ENCODE measurements at places on chromosomes 3 and 15. TPM values are rescaled to one million over a fixed set of nuclear protein-coding genes. Genes with fewer than 3 reads are reported as not detected.
A peak's percentile ranks its signal among the peaks of the same experiment; 100 is the strongest.

DNA sequence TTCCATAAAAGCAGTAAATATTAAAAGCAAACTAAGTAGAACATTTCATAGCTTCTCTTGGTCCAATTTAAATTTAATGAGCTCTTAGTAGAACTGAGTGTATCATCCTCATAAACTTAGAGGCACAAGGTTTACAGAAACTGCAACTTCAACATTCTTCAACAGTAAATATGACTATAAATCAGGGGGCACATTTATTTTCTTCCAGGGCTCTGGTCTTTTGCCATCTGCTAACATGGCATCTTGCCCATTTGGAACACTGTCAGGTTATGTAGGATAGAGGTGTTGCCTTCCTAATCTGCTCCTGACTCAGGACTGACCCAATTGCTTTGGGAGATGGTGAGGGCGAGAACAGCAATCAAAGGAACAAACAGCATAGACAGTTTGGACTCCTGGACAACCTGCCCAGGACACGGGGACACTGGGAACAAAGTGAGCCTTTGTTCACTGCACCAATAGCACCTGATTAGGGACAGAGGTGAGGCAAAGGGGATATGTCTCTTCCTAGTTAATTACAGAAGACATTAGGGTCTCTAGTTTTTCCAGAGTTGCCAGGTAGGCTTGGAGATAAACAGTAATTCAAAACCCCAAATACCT lies 610.2 kb upstream of the ROBO2 start:
- no peak for DNase-seq

GRCh38 chr3:172520301-172520831 lies 2.9 kb downstream of the TNFSF10 start:
- DNase-seq = no peak

DNA sequence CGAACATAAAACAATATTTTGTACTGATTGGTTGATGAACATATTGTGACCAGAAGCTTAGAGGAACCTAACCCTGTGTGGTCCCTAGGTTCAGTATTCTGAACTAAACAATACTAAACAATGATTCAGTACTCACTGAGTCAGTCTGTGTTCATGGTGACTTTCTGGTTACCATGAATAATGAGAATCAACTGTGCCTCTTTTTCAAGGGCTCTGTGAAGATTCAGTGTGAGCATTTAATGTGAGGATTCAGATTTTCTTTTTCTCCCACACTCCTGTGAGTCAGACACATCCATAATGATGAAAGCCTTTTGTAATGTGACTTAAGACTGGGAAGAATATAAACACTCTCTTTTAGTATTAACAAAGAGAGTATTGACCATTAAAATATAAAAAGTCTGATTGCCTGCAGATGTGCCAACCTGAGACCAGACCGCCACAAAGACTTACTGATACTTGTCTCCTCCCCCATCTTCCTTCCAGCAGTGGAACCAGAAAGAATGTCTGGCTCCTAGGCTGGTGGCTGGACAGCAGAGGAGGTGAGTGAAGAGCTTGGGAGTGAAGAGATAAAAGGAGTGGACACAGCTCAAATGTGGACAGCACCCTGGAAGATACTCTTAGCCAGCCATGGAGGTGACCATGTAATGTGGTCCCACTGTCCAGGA lies 17.6 kb upstream of the ACTL6A start:
- DNase-seq = no peak

DNA sequence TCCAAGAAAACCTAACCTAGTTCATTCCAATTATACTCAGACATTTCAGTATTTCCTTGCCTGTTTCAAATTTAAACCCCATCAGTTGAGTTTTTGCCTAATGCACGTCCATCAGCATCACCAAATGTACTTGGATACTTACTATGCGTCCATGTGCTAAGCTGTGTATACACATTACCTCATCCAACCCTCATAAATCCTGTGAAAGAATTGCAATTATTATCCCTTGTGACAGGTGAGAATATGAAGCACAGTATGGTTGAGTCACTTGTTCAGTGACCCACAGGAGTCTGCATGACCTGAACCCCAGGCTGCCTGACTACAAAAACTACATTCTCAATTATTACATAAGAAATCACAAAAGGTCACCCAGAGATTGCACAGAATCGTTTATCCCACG lies 2.5 kb downstream of the OR5K2 start:
- DNase-seq = no peak

DNA sequence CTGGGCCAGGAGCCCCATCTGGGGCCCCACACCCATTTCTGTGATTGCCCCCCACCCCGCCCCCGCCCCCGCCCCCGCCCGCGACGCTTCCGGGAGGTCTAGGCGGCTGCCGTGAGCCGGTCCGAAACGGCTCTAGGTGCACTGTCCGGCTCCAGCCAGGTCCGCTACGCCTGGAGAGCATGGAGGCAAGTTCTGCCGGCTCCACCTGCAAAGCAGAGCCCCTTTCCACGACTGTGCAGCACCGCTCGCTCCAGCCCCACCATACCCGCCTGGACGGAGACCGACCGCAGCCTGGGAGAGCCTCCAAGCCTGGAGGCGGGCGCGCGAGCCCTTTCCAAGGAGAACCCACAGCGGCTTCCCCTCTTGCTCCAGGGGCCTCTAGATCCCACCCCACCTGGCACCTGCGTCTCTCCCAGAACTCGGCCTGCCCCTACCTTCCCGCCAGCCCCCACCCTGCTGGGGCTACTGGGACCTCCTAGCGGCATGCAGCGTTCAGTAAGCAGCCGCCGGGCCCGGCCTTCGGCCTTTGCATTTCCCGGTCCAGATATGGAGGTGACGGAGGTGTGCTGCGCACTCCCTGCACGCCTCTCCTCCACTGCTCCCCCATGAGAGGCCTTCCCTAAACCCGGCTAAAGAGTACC lies 66.2 kb downstream of the KLF13 start:
- DNase-seq = no peak

DNA sequence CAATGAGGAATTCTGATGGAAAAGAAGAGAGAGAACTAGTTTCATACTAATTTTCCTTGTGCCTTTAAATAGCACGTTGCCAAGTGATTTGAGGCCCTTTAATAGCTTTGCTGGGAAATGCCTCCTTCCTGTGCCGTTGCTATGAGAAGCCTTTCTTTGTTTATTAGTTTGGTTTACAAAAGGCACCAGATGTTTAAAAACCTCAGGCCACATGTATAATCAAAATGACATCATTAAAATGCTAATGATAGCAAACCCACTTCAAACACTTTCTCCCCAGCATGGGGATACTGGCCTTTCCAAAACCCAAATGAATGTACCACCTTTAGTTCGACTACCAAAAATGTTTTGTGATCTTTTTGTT lies 50.0 kb upstream of the TBC1D23 start:
- DNase-seq = no peak

DNA sequence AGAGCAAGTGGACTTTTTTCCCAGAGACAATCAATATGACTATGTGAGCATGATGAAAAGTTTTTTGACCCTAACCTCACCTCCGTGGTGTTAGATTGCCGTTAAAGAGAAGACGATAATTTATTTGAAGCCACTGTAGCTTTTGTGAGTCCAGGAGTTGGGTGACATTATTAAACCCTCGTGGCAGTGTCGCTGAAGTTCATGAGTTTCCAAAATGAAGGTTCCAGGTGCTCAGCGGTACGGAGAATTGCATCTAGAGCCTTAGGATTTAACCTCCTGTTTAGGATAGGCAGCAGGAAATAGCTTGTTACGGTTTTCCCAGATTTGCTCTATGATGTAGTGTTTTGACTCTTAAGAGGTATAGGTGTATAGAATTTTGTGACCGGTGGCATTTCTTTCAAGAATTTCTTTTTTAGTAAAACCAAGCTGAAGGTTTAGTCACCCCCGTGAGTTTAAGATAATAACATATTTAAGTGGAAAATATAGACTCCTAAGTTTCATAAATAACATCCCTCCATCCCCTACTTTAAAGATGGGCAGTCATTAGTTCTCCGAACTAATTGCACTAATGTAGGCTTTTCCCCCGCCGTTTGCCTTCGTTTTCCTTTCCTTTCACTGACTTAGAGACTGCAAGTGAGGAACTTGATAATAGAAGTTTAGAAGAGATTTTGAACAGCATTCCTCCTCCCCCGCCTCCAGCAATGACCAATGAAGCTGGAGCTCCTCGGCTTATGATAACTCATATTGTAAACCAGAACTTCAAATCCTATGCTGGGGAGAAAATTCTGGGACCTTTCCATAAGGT lies 2.0 kb downstream of the SMC4 start:
- peak; percentile 43 for DNase-seq

DNA sequence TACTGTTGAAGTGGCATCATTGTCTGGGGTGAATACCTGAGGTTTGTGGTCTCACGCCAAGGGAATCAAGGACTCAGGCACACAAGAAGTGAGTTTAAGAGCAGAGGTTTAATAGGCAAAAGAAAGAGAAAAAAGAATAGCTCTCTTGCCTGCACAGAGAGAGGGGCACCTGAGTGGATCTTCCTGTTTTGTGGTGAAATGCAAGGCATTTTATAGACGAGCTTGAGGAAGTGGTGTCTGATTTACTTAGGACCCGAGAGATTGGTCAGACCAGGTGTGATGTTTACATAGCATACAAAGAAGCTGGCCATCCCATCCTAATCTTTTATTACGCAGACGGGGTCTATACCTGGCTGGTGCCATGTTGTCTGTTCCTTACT lies 13.2 kb downstream of the CCR5 start:
- no peak for DNase-seq

DNA sequence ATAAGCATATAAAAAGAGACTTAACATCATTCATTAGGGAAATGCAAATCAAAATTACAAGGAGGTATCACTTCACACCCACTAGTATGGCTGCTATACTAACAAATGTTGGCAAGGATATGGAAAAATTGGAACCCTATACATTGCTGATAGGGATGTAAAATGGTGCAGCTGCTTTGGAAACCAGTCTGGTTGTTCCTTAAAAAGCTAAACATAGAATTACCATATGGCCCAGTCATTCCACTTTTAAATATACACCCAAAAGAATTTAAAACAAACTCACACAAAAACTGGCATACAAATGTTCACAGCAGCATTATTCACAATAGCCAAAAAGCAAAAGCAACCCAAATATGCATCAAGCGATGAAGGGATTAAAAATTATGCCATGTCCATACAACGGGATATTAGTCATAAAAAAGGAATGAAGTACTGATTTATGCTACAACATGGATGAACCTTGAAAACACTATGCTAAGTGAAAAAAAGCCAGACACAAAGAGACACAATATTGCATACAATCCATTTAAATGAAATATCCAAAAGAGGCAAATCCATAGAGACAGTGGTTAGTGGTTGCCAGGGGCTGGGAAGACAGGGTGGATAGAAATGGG lies 118.3 kb downstream of the OSBPL10 start:
- DNase-seq = no peak

GRCh38 chr3:172120912-172121311 lies 81.5 kb downstream of the FNDC3B start:
- DNase-seq = no peak

GRCh38 chr3:13258986-13259514 lies 161.1 kb downstream of the NUP210 start:
- no peak for DNase-seq

- DNase-seq = no peak
Observed at GRCh38 chr3:156649681-156650080, 24.7 kb upstream of the TIPARP start.

Gene SLC38A3
- 180 TPM for polyA plus RNA-seq

Gene NLGN1
- polyA plus RNA-seq = not detected

Gene MAPKBP1
- 0.89 TPM for polyA plus RNA-seq
